Skeletal muscle cell (primary cell): ENCODE measurements at places on chromosomes 2 and 18.
A peak's percentile ranks its signal among the peaks of the same experiment; 100 is the strongest.

DNA sequence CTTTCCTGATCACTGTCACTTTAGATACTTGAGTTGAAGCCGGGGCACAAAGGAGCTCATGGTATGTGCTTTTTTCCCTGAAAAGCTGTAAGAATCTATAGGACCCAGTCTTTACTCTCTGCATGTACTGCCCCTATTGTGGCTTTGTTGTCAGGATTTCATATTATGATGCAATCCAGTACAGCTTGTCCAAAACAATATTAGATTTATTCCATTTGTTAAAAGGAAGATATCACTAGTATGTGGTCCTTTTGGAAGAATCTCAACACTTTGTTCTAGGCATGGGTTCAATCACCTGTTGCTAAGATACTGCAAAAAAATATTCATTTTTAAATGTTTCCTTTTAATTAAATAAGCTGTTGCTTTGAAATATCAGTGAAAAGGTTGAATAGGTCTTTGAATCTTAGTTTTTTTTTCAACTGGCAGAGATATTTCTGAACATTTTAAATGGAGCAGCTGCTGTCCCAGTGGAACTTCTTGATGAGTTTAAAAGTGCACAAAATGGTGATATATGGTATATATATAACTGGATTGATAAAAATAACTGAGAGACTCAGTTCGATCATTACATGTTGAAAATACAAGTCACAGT lies 256.6 kb upstream of the NT5C1B start:
- DNase-seq, result no peak

DNA sequence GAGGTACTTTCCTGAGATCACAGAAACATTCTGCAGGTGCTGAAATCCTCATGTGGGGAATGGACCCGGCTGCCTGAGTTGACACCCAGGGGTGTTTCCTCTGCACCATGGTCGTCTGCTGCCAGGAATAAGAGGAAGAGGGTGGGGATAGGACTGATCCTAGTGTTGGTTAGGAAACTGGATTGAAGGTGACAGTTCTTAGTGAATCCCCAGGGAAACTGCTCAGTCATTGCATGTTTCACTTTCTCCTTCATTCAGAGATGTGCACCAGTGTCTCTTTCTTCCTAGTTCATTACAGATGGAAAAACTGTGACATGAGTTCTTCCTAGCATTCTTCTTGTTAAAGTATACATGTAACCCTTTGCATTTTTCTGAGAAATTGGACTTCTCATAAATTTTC lies 294.3 kb downstream of the PTGR3 start:
- no peak for DNase-seq

DNA sequence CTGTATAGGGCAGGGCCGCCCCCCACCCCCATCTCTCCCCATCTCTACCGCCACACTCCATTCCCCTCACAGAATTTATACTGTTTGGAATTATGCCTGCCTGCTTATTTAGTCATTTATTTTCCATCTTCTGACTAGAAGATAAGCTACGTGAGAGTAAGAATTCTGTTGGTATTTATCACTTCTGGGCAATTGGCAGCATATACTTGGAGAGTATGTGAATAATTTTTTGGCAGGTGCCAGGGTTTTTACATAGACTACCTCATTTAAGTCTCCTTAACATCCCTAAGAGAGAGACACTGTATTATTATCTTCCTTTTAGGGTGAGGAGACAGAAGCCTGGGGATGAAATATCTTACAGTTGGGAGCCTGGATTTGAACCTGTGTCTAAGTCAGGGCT lies 45.0 kb downstream of the SLC4A1AP start:
- no peak for DNase-seq

DNA sequence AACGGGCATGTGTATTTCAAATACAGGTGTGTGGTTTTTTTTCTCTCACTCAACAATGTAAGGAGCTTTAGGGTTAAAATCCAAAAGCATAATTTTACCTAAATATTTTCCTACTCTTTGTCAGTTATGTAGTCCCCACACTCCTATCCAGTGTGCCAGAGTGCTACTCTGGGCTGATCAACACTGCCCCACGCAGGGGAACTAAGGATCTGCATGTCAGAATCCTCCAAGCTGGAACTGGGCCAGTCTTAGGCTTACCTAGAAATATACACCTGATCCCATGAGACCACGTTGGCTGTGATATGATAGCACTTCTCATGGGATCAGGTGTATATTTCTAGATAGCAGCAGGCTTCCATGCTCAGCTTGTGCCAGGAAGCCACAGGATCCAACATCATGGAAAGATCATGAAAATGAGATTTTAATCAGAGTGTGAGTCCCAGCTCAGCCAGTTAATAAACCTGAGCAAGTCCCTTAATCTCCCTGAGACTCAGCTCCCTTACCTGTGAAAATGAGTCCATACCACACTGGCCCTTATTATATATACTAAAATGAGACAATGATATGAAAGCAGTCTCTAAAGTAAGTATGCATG lies 29.7 kb downstream of the CCDC141 start:
- no peak for DNase-seq

DNA sequence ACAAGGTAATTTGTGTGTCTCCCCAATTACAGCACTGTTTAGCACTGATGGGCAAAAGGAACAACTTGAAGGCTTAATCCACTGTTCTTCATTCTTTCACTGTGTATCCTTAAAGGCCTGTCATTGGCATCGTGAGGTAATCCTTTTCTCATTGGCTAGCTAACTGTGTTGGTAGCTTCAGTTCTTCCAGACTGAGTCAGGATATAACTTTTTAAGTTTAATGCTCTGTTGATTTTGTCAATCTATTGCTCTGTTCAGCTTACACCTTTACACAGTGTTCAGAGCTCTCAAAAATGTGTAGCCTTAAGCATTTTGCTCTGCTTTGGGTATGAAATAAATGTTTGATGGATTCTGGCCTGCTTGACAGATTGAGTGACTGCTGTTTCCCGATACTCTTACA lies 148.2 kb downstream of the KIAA1328 start:
- no peak for DNase-seq

- no peak for DNase-seq
These were observed 143.4 kb downstream of the EML6 start for GRCh38 chr2:54866868-54867267.

DNA sequence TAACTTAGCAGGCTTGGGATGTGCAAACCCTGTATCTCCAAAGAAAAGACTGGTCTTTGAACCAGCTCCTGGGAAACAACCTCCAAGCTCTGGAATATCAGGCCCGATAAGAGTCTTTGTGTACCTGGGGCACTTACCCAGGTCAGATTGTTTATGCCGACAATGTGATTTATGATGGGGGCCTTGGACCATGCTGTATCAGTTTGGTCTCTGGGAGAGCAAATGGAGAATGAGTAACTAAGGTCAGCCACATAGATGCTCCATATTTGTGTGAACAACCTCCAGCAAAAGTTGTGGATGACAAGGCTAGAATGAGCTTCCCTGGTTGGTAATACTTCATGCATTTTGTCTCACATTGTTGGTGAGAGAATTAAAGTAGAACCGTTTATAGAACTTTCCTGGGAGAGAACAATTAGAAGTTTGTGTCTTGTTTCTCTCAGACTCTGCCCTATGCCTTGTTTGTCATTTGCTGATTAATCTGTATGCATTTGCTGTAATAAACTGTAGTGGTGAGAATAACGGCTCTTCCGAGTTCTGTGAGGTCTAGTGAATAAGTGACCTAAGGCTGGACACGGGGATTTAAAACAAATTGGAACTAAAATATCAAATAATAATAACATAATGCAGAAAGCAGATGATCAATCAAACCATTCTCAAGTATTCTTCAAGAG lies 259.1 kb downstream of the XIRP2 start:
- DNase-seq, result no peak

- DNase-seq, result peak; percentile 94
These were observed 195.7 kb upstream of the SESTD1 start for GRCh38 chr2:179460181-179460929.

- no peak for DNase-seq
These were observed 35.2 kb upstream of the NAPG start for GRCh38 chr18:10490401-10491165.

- no peak for DNase-seq
These were observed 280.6 kb upstream of the UBE2E3 start for GRCh38 chr2:180699657-180700361.

- DNase-seq, result no peak
These were observed 19.4 kb downstream of the MMADHC start for GRCh38 chr2:149568138-149568537.

- no peak for DNase-seq
These were observed 101.8 kb upstream of the ARL5A start for GRCh38 chr2:151930042-151930441.

DNA sequence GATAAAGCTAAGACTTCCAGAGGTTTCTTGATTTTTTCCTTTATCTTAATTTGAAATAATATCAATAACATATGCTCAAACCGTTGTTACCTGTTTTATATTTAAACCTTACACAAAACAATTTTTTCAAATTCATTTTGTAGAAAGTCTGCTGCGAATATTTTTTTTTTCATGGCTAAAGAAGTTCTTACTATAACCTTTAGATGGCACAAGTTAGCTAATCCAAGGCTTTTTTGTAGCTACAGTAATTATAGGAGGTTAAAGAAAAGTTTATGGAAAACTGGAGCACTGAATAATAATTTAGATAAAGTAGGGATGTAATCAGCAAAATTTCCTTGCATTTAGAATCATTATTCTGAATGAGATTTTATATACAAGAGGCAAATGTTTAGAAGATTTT lies 78.0 kb upstream of the PNPT1 start:
- peak; percentile 6 for DNase-seq

- DNase-seq, result no peak
These were observed 151.6 kb upstream of the ZNF236 start for GRCh38 chr18:76670564-76671288.

- DNase-seq, result no peak
These were observed 58.2 kb upstream of the FZD7 start for GRCh38 chr2:201975434-201975833.

GRCh38 chr2:106098664-106099063 lies 95.4 kb downstream of the UXS1 start:
- no peak for DNase-seq

DNA sequence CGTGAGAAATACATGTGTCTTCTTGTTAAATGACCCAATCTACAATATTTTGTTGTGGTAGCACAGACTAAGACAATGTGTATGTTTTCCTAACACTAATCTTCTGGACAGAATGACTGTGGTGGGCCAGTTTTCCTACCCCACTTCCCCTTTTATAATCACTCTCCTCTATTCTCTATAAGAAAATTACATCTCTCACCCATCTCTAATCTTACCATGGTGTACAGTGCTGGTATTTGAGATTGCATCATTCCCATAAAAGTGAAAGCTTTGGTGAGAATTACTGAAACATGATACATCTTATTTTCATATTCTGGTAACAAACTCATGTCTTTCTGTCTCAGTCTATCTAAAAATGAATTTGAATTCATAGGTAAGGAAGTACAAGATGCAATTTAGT lies 40.5 kb downstream of the CAVIN2 start:
- no peak for DNase-seq

DNA sequence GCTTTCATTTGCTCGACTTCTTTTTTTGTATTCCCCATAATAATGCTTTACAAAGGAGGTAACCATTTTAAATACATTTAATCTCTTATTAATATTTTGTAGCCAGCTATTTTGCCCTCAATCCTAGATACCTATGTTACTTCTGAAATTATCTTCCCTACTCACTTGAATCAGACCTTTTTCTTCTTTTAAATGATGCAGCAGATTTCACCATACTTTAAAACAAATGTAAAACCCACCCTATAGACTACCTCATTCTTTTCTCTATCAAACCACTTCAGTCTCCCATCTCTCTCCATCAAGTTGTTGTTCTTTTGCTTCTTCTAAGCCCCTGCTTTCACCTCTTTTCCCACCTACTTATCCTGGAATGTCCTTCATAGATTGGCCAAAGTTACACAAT lies 151.5 kb upstream of the DNMT3A start:
- no peak for DNase-seq

- no peak for DNase-seq
These were observed 14.3 kb downstream of the KCNH7 start for GRCh38 chr2:162824304-162824703.

GRCh38 chr2:35822716-35823115 lies 532.9 kb upstream of the CRIM1 start:
- no peak for DNase-seq

DNA sequence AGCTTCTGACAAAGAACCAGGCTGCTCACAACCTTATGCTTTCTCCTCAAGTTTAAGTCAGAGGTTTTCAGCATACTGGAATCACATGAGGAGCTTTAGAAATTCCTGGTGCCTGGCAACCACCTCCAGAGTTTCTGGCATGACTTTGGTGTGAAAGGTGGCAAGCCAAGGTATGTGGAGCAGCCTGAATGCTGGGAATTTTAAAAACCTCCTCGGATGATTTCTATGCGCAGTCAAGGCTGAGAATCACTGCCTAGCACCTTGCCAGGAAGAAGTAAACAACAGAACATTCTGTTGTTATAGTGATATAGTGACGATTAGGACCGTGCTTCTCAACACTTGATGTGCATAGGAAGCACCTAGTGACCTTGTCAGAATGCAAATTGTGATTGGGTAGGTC lies 11.7 kb downstream of the CCBE1 start:
- no peak for DNase-seq

DNA sequence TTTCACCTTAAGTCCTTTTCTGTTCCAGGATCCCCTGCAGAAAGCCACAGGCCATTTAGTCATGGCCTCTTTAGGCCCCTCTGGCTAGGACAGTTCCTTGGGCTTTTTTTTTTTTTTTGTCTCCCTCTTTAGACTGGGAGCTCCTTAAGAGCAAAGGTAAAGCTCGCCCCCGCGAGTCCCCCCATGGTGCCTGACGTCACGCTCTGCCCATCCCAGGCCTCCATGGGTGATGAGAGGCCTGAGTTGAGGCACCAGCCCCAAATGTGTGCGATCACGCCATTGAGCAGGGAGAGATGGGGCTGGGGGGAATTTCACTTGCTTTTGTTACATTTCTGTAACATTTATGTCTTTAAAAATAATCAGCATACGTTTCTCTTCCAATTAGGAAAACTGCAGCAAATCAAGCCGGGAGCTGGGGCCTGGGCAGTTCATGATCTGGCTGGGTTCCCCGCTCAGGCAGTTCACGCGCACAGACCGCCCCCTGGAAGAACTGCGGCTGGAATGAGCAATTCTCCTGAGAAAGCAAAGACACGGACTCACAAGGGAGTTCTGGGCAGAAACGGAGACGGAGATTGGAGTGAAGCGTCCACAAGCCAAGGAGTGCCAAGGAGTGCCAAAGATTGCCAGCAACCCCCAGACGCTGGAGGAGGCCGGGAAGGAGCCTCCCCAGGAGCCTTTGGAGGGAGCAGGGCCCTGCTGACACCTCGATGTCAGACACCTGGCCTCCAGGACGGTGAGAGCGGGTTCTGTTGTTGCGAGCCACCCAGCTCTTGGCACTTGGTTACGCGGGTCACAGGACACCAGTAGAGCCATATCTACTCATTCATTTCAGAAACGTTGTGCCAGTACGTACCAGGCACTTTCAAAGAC lies 108.4 kb upstream of the ODC1 start:
- DNase-seq, result no peak

GRCh38 chr2:125745514-125745913 lies 910.4 kb upstream of the GYPC start:
- DNase-seq, result no peak

- no peak for DNase-seq
These were observed 92.3 kb downstream of the MYT1L start for GRCh38 chr2:2238726-2239269.

DNA sequence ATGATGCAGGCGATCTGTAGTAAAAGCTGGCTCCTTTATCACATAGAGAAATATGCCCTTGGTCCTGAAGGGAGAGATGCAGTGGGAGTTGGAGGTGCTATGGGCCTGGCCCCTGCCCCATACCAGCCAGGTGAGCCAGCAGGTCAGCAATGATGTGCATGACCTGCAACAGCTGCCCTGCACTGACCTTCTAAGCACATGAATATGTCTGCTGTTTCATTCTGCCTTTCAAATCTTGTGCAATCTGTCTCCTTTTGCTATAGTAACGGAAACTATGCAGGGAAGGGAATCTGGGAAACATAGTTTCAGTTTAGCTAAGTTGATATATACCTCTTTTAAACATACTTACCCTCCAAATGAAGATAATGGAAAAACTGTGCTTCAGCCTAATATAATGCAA lies 235.2 kb downstream of the TDRD15 start:
- DNase-seq, result no peak
